Esophagus squamous epithelium (tissue), 5 donors: ENCODE measurements at places on chromosomes 1 and 21. TPM values are rescaled to one million over a fixed set of nuclear protein-coding genes. Genes with fewer than 3 reads are reported as not detected.

GRCh38 chr1:43149889-43150288 is 22.2 kb downstream of the EBNA1BP2 start:
- no peak for DNase-seq

DNA sequence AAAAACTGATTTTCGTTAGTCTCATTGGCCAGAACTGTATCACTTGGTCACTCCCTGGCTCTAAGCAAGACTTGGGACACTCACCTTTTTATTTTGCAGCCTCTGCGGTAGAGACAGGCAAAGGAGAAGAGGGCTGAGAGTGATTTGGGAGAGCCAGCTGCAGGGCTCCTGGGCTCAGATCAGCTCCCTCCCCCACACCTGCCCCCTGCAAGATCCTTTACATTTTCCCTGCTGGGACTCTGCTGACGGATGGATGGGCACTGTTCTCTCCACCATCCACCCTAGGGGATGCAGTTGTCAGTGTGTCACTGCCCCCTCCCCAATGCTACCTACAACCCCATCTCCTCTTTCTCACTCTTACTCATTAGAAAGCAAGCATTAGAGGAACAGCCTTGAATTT is 301.1 kb upstream of the KAZN start:
- DNase-seq: no peak

GRCh38 chr1:228105996-228106799 is 2.9 kb downstream of the MRPL55 start:
- DNase-seq: no peak

DNA sequence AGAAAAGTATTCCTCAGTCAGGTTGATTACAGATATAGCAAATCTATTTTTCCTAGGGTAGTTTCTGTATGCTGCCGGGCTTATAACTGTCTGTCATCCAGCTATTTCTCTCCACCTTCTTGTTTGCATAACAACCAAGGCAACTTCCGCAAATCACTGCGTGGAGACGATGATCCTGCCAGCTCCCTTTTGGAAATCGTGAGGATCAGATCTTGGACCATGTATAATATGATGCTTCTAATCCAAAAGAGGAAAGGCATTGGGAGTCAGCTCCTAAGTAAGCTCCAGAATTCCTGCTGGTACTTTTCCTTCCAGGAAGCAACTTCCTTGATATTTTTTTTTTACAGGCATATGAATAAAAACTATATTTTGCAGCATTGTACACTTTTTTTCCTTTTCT is 445 bp upstream of the RGS4 start:
- DNase-seq: no peak

GRCh38 chr21:38477226-38477625 is 21.1 kb downstream of the ERG start:
- no peak for DNase-seq

DNA sequence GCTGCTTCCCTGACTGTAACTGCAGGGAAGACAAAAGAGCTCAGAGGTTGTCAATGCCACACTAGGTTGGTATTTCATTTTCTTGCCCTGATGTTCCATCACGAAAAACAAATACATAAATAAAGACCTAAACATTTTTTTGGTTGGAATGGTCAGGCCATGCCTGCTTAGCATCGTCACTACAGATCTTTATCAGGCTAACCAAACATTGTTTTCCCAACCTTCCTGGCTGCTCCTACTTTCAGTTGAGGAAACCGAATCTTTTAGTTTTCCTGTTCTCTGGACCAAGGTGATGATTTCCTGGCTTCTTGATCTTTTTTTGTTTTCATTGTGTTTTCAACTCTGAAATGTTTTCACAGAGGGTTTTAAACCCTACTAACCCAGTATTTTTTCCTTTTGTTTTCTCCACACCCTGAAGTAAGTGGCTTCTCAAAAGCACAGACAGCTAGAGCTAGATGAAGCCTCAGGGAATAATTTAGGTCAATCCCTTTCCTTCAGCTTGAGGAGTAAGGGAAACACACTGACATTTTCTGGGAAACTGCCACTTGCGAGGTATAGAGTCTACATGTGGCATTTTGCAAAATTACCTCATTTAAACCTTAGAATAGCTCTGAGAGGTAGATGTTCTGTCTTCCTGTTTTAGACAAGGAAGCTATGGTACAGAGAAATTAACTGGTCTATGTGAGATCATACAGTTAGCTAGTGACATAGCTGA is 67.2 kb upstream of the CNN3 start:
- DNase-seq: no peak

GRCh38 chr1:40849801-40850592 is 12.2 kb downstream of the CITED4 start:
- DNase-seq: no peak

- DNase-seq: no peak
Observed at GRCh38 chr1:22491995-22492715, 40.5 kb downstream of the ZBTB40 start.

- no peak for DNase-seq
Observed at GRCh38 chr1:41622402-41622801, 137.9 kb upstream of the EDN2 start.

DNA sequence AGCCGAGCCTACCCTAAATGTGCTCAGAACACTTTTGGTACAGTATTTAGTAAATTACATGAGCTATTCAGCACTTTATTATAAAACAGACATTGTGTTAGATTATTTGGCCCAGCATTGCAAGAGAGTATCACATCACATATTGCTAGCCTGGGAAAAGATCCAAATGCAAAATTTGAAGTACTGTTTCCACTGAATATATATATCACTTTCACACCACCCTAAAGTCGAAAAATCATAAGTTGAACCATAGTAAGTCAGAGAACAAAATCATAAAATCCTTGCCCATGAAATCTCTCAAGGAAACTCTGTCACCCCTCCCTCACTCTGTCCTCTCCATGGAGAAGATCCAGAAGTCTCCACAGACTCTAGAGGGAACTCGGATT is 33.1 kb downstream of the RGS8 start:
- DNase-seq: no peak

DNA sequence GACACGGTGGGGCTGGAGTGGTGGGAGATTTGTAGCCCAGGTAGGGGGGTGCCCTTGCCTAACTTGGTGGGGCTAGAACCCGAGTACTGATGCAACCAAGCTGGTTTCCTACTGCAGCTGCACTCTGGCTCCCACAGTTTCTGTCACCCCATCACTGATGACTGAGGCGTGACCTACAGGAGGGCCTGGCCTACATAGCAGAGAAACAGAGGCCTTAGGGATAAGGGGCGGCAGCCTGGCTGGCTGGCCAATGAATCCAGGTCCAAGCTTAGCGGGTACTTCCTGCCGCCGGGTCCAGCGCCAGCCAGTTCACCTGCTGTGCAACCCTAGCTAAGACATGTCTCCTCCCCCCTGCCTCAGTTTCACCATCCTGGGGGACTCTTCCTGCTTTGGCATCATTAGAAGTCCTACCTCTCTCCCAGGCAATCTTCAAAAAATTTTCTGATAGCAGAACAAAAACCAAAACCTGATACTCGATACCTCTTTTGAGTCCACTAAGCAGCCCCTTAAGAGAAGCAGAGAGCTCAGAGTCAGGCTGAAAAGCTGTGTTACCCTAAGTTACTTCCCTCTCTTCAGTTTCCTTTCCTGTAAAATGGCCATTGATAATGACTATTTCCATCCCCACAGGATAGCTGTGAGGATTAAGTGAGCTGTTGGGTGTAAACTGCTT is 27.3 kb upstream of the RNF19B start:
- DNase-seq: no peak

DNA sequence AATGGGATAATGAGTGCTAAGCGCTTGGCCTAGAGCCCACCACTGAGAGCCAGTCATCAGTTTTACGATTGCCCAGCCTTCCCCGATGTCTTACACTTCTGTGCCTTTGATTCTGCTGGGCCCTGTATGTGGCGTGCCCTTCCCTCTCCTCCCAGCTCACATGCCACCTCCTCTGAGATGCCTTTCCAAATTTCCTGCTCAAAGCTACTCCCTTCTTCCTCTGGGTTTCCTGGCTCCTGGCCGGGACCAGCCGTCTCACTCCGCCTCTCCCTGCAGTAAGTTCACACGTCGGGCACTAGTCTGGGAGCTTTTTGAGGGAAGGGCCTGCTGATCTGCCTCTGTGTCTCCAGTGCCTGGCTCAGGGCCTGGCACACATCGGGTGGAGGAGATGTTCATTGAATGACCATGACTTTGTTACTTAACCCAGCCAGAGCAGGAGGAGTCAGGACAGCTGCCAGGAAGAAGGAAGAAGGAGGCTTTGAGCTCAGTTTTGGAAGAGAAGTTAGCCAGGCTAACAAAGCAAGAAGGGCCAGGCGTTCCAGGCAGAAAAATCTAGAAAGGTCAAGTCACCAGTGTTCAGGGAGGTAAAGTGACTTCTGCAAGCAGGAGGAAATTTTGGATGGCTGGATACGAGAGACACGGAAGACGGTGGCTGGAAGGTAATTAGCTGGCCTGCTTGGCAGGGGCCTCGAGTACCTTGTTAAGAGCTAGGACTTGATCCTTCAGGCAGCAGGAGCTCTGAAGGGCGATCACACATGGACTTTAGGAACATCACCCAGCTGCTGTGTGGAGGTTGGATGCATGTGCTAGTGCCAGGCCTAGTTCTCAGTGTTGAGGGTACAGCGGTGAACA is 63.6 kb downstream of the EPHB2 start:
- no peak for DNase-seq

DNA sequence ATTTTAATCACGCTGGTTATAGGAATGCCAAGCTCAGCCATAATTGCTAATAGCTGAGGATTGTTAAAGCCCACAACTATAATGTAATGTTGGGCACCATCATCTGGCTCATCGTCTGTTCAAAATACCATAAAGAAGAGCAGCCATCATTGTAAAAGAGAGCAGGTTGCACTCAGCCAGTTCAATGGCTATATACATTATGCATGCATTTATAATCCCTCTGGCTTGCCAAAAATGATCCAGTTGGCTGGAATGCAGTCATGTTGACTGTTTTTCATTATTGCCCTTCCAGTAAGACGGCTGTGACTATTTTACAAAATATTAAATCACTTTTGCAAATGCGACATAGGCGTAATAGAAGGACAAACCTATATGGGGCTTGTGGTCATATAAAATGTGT is 85.3 kb downstream of the SPAG17 start:
- no peak for DNase-seq

- no peak for DNase-seq
Observed at GRCh38 chr1:112929979-112930378, 26.0 kb downstream of the SLC16A1 start.

TFB2M gene
- 17.7 TPM for total RNA-seq

MAB21L3 gene
- 16.8 TPM for total RNA-seq

OR10T2 gene
- not detected for total RNA-seq

SPRR3 gene
- 22,357 TPM for total RNA-seq

NBPF10 gene
- total RNA-seq: 1.0 TPM

LRRC53 gene
- total RNA-seq: not detected

LMX1A gene
- not detected for total RNA-seq

CEP85 gene
- total RNA-seq: 7.5 TPM

PCNX2 gene
- total RNA-seq: 5.2 TPM

GLIS1 gene
- not detected for total RNA-seq

CACNA1E gene
- 0.09 TPM for total RNA-seq

AIM2 gene
- 3.2 TPM for total RNA-seq

SOX13 gene
- total RNA-seq: 9.0 TPM
